Activated CD4-positive, alpha-beta T cell treated with anti-CD3 and anti-CD28 coated beads, Interleukin-2, amount 10 ng/mL, durations not matched to agents 24 days and 14 days (primary cell): ENCODE measurements at places on chromosomes 11 and 22. TPM values are rescaled to one million over a fixed set of nuclear protein-coding genes. Genes with fewer than 3 reads are reported as not detected.

DDI1 gene
- total RNA-seq: not detected in 2 replicates

CSF2RB gene
- 5.0 and 5.2 TPM in 2 replicates for total RNA-seq

OR2AG1 gene
- total RNA-seq: not detected in 2 replicates

UPB1 gene
- total RNA-seq: 0.12 TPM in 2 replicates

OR52B6 gene
- total RNA-seq: not detected in 2 replicates
